ENCODE measurements at places on chromosomes 12 and 14.

DNA sequence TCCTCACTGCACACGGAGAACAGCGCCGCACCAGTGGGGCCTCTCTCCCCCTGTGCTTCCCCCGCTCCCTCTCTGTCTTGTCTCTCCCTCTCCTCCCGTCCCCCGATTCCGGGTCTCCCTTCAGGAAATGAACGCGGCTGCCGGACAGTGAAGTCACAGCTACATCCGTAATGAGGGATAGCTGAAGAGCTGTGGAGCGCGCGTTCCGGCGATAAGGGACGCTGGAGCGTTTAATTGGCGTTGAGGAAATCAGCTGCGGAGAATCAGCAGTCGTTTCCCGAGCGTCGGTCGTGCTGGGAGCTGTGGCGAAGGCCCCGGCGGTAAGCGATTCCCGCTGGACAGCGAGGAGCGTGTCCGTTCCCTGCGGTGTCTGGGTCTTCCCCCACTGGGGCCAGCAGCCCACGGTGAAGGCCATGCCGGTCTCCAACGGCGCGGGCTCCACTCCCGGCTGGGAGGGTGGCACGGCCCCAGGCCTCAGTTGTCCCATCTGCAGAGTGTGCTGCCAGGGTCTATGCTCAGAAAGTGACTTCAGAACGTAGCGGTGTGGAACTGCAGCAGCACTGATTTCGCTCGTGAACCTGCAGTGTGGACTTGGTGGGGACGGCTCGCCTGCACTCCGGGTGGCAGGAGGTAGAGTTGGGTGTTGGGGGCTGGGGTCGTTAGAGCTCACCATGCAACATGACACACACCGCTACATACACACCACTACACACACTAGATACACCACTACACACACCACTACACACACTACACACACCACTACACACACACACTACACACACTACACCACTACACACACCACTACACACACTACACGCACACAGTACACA, 10.9 kb downstream of the NOC4L start:
- DNase-seq: no peak

DNA sequence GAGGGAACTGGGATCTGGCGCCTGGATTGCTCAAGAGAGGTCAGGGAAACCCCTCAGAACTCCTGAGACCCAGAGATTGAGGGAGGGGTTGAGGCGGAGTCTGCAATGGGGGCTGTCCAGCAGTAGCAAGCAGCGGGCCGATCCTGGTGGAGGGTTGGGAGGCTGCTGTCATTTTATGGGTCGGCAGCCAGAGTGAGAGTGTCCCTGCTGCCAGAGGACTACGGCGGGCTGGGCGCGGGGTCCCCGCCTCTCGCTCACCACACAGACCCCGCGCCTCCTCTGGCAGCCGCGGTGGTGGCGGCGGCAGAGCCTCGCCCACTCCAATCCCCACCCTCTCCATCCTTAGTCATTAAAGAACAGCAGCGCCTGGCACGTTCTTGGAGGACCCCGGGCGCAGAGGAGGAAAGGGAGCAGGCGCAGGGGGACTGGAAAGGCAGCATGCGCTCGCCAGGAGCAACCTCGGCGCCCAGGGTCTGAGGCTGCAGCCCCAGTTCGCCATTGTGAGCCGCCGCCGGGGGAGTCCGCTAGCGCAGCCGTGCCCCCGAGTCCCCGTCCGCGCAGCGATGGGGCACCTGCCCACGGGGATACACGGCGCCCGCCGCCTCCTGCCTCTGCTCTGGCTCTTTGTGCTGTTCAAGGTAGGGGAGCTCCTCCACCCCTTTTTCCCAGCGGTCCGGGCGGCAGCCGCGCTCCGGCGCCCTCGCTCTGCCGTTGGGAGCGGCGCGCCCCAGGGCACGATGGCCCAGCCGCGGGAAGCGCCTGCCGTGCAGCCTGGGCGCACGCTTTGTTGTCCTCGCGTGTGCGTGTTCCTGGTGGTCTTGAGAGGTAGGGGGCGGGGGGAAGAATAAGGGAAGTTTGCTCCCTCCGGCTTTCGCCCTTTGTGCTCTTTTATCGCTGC, at the start of gene PTPRO:
Gene PTPRO, plus strand, starts transcription at position 345 of the 898 bp plus-strand sequence.
- DNase-seq: no peak

DNA sequence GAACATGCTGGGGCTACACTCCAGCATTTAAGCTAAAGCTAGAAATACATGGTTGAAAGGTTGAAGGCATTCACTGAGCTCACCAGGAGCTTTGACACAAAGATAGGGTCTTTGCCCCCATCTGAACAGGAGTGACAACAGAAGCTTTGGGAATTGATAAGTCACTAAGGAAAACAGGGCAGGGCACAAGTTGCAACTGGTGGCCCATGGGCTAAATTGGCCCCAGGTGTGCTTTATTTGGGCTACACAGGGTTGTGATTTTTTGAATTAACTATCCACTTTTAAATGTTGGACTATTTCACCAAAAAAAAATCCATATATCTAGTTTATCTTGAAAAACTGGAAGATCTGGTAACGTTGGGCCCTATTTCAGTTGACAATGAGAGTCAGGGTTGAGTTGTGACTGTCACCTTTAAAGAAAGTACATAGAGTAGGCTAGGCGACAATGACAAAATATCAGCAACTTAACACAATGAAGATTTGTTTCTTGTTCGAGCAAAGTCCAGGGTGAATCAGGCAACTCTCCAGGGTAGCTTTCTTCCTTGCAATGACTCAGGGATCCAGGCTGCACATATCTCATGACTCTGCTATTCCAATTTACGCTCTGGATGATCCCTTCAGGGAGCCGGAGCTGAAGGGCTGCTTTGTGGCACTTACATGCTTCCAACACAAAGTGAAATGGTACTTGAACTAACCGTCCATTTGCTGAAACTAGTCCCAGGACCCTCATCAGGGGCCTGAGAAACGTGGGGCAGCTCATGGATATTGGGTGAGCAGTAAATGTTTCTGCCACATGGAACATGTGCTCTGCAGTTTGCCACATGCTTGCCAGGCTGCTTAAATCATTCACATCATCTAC, 13.3 kb upstream of the EIF4B start:
- no peak for DNase-seq

DNA sequence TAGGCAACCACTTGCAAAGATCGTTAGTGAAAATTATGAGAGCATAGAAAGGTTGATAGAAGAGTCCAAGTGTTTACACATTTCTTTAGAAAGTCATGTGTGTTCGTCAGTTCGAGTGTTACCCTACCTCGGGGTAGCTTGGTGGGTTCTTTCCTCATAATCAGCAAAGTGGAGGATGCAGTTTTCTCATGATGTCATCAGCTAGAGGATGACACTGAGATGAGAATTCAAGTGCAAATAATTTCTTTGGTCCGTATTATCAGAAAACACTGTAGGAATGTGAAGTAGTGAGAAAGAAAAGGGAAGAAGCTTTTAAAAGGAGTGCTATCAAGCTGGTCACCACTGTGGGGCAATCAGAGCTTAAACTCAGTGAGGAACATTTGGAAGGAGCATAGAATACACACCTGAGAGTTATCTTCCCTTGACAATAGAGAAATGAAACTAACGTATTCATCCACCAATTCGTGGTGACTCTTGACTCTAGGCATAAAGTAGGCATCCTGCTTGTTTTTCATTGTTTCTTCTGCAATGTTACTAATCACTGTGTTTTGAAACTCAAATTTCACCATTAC, 1340.9 kb upstream of the TMEM132C start:
- no peak for DNase-seq

DNA sequence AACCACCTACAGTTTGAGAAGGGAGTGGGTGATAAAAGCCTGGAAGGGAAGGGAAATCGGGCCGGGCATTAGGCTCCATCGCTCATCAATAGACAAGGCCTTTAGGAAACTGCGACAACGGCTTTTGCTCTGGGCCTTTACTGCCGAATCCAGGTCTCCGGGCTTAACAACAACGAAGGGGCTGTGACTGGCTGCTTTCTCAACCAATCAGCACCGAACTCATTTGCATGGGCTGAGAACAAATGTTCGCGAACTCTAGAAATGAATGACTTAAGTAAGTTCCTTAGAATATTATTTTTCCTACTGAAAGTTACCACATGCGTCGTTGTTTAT, 261 bp upstream of the RNU7-1 start:
- DNase-seq: peak; percentile 74

Measured in C1 segment of cervical spinal cord (tissue), 14 donors.